ENCODE measurements at places on chromosomes 5 and 9.

DNA sequence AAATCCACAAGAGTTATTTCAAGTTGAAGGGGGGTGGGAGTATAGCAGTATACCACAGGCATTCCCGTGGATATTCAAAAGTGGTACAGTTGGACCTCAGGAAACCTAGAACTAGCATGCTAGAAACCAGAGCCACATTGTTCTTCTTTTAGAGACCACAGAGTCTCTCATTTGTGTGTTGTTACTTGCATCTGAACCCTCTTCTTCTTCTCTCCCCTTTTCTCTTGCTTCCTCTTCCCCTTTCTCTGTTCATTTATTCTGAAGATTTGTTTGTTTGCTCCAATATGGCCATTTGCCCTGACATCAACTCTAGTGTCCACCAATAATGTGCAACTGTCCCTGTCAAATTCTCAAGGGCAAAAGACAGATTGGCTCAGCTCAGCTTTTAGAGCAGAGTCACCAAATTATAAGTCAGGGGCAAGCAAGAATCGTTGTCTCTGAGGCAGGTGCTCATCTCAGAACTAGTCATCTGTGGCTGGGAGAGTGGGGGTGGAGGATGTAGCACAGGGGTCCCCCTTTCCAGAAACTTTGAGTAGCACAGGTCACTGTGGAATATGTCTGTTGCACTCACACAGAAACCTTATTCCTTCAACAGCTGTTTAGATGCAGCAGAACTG, 321.1 kb downstream of the ARRDC3 start:
- no peak for DNase-seq

GRCh38 chr5:171776213-171776612, 9.4 kb upstream of the SMIM23 start:
- DNase-seq, result no peak

DNA sequence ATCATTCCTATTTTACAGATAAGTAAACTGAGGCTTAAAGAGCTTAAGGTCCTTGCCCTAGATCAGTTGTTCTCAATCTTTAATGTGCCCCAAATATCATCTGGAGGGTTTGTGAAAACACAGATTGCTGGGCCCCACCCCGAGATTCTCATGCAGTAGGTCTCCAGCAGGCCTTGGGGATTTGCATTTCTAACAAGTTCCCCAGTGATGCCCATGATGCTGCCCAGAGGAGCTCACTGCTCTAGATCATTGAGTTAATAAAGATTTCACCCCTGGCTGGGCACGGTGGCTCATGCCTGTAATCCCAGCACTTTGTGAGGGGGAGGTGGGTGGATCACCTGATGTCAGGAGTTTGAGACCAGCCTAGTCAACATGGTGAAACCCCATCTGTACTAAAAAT, 42.8 kb upstream of the RAD23B start:
- DNase-seq, result no peak

DNA sequence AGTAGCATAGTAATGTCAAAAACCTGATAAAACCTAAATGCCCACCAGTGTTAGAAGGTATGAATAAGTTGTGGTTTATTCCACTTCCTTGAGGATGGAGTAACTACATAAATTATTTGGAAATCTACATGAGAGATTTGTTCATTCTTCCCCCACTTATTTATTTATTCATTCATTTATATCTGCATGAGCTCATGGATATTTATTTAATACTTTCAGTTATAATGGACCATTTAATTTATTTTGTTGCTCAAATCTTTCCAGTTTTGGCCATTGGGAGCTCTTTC, 223.8 kb upstream of the S1PR3 start:
- DNase-seq, result no peak

GRCh38 chr5:148759101-148759500, 67.3 kb upstream of the ADRB2 start:
- DNase-seq, result no peak

DNA sequence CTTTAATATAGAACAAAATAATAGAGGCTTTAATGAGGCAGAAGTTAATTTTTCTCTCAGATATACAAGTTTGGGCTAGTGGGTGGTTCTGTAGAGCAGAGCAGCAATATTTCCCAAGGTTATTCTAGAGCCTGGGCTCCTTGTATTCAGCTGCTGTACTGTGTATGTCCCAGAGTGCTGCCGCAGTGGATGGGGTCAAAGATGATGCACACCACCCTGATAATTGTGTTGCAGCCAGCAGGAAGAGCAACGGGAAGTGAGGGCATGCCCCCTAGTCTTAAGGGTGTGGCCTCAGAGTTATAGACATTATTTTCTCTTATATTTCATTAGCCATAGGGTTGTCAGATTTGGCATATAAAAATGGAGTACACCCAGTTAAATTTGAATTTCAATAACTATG, 23.9 kb upstream of the KIF4B start:
- no peak for DNase-seq

GRCh38 chr5:168064457-168064856, 227.0 kb upstream of the WWC1 start:
- no peak for DNase-seq

DNA sequence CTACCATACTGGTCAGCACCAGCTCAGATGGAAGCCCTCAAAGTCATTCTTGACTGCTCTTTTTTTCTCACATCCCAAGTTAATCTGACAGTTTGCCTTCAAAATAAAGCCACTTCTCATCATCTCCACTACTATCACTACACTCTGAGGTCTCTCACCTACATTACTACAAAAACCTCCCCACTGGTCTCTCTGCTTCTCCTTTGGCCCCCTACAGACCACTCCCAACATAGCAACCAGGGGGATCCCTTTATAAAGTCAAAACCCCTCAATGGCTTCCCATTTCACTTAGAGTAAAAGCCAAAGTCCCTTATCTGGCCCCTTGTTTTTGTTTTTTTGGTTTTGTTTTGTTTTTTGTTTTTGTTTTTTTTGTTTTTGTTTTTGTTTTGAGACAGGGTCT, 4.6 kb downstream of the ARAP3 start:
- DNase-seq, result no peak

GRCh38 chr9:108662956-108663355, 192.8 kb downstream of the ACTL7B start:
- DNase-seq, result no peak

DNA sequence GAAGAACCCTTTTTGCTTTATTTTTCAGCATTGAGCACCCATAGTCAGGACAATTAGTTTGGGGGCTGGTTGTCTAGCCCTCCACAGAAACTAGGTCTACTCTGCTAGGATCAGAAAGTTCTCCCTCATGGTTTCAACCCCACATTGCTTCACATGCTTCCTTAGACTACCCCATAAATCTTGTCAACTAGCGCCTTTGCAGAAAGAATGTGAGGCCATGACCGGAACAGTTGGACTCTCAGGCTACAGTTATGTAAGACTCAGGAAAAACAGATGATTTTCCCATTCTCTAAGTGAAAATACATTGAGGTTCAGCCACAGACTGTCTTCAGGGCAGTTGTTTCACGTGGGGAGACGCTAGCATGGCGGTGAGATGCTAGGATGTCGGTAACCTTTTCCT, 255.6 kb downstream of the NR3C1 start:
- no peak for DNase-seq

- no peak for DNase-seq
Observed at GRCh38 chr9:69981686-69982445, 61.8 kb upstream of the MAMDC2 start.

All from NCI-H1092 treated with DMSO at 0.1 percent for 48 hours (cell line).